ENCODE measurements at places on chromosomes 4 and X.

- no peak for DNase-seq
Measured at GRCh38 chr4:158094413-158095134, 78.3 kb downstream of the GASK1B start.

- DNase-seq, result no peak
Measured at GRCh38 chr4:186792728-186793366, 69.2 kb upstream of the FAT1 start.

- DNase-seq, result no peak
Measured at GRCh38 chr4:71635139-71635748, 148.6 kb downstream of the GC start.

- no peak for DNase-seq
Measured at GRCh38 chrX:148536961-148537360, 36.5 kb downstream of the AFF2 start.

GRCh38 chr4:1122505-1122904, 9.1 kb upstream of the RNF212 start:
- no peak for DNase-seq

- DNase-seq, result no peak
Measured at GRCh38 chr4:88045021-88045420, 37.6 kb downstream of the PKD2 start.

DNA sequence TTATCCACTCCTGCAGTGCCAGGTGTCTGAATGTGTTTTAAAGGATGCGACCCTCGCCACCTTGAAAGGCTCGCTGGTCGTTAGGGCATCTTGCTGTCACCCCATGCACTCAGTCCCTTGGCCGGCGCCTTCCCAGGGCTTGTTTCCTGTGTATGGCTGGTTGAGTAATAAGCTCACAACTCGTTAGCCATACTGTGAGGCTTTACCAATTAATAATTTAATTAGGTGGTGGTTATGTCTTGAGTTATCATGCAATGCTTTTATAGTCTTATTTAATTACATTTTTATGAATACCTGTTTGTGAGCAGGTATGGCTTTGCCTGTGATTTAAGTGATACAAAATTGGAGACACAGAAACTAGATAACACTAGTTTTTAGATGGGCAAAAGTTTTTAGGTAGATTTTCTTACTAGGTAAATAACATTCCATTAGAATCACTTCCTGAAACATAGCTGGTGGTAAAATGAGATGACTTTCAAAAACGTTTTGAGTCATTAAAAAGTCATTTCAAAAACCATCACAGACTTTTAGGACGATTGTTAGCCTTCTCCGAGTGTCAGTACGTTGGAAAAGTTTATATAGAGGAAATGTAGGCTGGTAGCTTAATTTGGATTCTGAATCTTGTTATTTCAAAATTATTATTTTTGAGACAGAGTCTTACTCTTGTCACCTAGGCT, 18.2 kb downstream of the PTTG2 start:
- no peak for DNase-seq

DNA sequence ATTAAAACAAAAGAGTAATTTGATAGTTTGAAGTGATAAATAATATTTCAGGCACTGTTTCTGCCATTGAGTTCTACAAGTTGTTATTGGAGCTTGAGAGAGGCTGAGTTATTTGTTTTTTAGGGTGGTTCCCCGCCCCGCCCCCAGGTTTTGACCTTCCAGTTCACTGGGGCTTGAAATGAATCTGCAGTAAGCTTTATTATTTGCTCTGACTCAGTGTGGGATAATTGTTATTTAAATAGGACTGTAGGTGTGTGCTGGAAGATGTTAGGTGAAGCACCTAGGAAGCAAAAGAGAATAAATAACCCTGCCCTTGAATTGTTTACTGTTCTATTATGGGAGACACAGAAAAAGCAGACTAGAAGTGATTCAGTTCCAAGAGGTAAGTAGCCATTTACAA, 81.2 kb upstream of the KCNIP4 start:
- no peak for DNase-seq
